Hematopoietic multipotent progenitor cell treated with erythropoietin and hydrocortisone succinate and interleukin-3 and kit ligand, for 15 days (in vitro differentiated cells): ENCODE measurements at places on chromosomes 5 and 9.

- no peak for DNase-seq
These were observed 467.0 kb downstream of the NTRK2 start for GRCh38 chr9:85136507-85136906.

DNA sequence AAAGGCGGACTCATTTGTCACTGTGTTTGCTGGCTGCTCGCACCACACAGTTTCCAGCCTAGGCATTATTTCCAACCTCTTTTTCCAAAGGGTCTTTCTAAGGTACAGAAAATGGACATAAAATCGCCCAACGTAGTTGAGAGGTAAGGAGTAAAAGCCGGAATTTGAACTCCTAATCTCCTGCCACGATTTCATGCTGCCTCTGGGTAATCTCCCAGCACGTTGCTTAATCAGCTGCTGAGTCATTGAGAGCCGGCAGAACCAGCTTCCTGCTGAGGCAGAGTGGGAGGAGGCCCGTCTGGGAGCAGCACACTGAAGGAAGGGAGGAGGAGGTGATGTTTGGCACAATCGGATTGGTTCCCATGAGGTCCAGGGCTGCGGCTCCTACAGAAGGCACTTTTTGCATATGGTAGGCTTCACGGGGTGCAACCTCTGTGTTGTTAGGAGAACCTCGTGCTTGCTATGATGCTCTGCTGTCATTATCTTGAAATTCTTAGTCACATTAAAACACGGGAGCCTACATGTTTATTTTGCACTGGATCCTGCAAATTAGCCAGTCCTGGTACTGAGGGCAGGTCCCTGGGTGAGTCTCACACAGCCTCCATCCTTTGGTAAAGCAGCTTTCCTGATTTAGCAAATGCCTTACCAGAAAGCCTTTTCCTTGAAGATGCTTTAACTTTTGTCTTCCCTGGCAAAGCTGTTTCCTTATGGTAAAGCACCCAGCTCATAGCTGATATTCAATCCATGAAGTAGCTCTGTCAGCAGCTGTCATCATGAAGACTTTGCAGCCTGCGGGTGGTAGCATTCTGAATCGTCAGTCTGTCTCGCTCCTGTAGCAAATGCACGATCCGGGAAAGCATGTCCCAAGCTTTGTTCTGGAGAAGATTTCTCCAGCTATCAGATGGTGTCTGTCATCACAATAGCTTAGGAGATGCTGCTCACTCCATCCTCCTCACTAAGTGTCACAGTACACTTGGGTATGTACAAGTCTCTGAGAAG lies 191.6 kb upstream of the MSX2 start:
- DNase-seq = peak; percentile 27

DNA sequence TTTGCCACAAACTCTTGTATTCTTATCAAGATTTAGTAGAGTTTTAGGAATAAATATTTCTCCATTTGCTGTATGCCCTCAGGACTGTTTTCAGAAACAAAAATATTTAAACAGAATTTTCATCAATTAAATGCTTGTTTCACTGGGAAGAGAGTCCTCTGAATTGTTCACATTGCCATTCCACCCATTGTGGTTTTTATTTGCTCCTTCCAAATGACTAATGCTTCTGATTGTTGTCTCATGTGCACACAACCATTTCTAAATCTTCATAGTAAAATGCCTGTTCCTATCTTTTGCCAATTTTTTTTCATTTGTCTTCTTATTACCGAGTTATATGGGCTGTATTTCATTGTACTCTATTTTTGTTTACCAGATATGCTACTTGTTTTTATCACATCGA lies 10.6 kb downstream of the MARCOL start:
- no peak for DNase-seq

DNA sequence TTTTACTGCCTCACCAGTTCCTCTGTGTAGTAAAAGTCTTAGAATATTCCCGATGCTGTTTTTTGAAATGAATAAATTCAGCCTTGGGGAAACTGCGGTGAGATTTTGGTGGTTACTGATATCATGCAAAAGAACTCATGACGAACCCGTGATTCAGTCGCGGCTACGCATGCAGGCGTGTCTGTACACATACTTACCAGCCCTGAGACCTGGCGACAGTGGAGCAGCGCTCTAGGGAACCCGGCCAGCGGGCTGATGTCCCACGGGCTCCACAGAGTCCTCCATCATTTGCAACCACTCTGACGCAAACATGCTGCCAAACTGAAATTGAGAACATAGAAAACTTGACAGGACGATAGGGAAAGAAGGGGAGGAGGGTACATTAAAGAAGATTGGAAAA lies 315.6 kb upstream of the DAB2 start:
- no peak for DNase-seq

DNA sequence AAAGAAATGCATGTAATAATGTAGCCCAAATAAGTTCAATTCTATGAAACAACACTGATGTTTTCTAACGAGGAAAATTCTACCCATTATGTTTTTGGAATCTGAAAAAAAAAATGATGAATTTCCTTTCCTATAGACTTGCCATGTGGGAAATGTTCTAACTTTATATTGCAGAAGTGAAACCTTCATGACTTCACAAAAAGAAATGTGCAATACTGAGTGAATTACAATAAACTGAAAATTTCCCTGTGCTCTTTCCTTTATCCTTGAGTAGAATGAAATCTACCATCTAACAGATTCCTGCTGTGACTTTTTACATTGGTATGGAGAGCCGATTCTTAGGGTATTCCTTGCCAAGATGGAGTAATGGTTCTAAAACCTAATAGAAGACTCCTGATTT lies 1622.5 kb downstream of the MAT2B start:
- DNase-seq = no peak

- DNase-seq = peak; percentile 70
These were observed 34.0 kb upstream of the FCHO2 start for GRCh38 chr5:72921886-72922285.

DNA sequence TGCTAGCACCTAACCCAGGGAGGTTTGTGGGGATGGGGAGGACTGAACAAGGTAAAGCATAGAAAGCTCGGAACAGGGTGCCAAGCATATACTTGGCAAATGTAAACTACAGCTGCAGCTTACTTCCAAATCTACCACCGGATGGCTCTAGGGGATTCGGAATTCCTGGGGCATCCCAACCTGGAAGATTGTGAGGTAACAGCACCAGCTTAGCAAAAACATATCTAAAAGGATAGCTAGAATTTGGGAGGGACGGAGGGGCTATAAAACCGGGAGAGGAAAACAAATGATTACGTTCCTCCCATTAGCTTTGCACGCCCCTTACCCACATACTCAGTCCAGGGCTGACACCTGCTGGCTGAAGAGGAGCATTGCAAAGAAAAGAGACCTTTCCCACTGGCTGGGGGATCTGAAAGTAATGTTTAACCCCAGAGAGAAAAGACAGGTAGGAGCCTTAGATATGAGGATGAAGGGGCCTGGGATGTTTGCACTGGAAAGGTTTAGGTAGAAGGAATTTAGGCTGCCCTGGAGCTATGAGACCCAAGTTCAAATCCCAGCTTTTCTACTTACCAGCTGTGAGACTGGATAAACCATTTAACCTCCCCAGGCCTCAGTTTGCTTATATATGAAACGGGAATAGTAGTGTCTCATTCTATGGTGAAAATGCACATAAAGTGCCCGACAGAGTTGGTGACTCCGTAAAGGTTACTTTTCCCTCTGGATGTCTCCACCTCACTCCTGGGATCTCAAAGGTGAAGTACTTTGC lies 73.6 kb downstream of the FAM114A2 start:
- DNase-seq = peak; percentile 57

GRCh38 chr5:168553377-168554130 lies 24.4 kb downstream of the FBLL1 start:
- no peak for DNase-seq

- no peak for DNase-seq
These were observed 563.7 kb downstream of the CDK5RAP2 start for GRCh38 chr9:120016231-120016630.

- no peak for DNase-seq
These were observed 64.0 kb downstream of the ARHGEF28 start for GRCh38 chr5:73690015-73690414.

- no peak for DNase-seq
These were observed 147.3 kb downstream of the YTHDC2 start for GRCh38 chr5:113660706-113661250.

GRCh38 chr5:73638344-73639095 lies 12.5 kb downstream of the ARHGEF28 start:
- DNase-seq = no peak
